Pancreas (tissue), 10 donors: ENCODE measurements at places on chromosomes 2 and 18. TPM values are rescaled to one million over a fixed set of nuclear protein-coding genes. Genes with fewer than 3 reads are reported as not detected.
A peak's percentile ranks its signal among the peaks of the same experiment; 100 is the strongest.

DNA sequence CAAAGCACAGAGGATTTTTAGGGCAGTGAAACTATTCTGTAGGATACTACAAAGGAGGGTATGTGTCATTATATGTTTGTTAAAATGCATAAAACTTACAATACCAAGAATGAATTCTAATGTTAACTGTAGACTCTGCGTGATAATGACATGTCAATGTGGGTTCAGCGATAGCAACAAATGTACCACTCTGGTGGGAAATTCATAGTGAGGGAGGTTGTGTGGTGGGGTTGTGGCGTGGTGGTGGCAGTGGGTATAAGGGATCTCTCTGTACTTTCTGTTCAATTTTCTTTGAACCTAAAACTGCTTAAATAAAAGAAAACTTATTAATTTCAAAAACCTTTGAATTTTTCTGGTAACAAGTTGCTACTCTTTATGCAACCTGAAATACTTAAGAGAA lies 99.3 kb upstream of the SLC38A11 start:
- DNase-seq, result no peak
- no peak overlapping the region for H3K4me3 ChIP-seq
- peaks cover 4% of the 10 kb centered on the region for H3K4me1 ChIP-seq
- no peak overlapping the region for H3K27ac ChIP-seq
- no peaks in the 10 kb centered on the region for H3K27me3 ChIP-seq

- peaks cover 13% of the 10 kb centered on the region for H3K36me3 ChIP-seq
- H3K27ac ChIP-seq, result no peak overlapping the region
- DNase-seq, result no peak
These were observed 3.3 kb downstream of the AGBL5 start for GRCh38 chr2:27054721-27055120.

The ZBTB14 gene
- 3.6 TPM for polyA plus RNA-seq

The LOXHD1 gene
- polyA plus RNA-seq, result 0.12 TPM

GRCh38 chr2:229252996-229253395 lies 18.1 kb downstream of the PID1 start:
- H3K4me1 ChIP-seq, result no peaks in the 10 kb centered on the region
- no peaks in the 10 kb centered on the region for H3K36me3 ChIP-seq
- no peak overlapping the region for H3K27ac ChIP-seq
- DNase-seq, result no peak
- no peak overlapping the region for H3K4me3 ChIP-seq

The TMEM247 gene
- polyA plus RNA-seq, result not detected

The UGT1A10 gene
- polyA plus RNA-seq, result not detected

DNA sequence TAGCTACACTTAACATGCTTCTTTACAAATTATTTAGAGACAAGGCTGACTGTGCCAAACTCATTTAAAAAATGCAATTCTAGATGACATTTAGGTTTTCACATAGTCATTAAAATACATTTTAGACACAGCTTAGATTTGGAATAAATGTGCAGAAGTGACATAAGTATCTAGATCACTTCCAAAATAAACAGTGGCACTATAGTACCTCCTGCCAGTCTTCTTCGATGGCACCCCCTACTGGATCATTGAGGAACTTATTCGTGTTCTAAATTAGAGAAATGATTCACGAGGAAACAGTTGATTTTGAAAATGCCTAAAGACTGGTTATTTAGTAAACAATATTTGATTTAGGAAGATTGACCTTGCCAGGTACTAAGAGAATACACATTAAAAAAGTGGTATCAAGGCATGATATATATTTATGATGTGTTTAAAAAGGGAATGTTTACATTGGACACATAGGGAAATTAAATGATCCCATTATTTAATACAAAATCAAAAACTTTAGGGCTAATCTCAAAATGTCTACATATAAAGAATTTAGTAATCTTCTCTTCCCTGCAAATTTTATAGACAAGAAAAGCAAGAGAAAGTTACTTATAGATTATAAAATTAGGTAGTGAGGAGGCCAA lies 323.9 kb downstream of the XIRP2 start:
- peaks cover 6% of the 10 kb centered on the region for H3K4me1 ChIP-seq
- DNase-seq, result peak; percentile 56
- no peak overlapping the region for H3K27ac ChIP-seq
- H3K27me3 ChIP-seq, result no peaks in the 10 kb centered on the region
- no peak overlapping the region for H3K4me3 ChIP-seq

The ELP2 gene
- polyA plus RNA-seq, result 73.3 TPM

DNA sequence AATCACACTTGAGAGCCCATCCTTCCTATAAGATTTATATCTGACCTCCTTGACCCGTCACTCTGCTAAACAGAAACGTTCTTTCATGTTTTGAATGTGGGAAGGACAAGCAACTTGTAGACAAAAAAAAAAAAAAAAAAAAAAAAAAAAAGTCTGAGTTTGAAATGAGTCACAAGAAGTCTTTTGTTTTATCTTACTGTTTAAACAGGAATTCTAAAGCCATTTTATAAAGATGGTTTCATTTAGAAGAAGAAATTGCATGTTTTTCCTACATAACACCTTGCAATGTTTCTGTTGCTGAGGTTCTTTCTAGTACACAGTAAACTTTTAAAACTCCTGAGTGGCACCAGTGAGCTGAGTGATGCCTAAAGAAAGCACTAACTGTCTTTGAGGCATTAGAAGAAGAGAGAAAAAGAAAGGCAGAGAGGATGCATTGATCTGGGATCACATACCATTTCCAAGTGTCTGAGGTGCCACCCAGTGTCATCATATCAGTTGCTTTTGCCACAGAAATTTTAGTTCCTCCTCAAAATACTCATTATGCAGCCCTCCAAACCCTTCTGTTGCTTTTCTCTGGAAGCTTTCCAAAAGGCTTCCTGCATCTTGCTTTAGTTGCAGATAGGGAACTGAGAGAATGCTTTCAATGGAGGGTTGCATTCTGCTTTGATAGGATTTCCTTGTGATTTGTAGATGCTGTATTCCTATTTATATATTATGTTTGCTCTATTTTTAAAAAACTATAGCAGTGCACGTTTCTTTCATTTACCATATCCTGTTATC lies 69.1 kb downstream of the ACVR2A start:
- peaks cover 10% of the 10 kb centered on the region for H3K4me1 ChIP-seq
- H3K27ac ChIP-seq, result no peak overlapping the region
- no peaks in the 10 kb centered on the region for H3K27me3 ChIP-seq
- no peaks in the 10 kb centered on the region for H3K36me3 ChIP-seq
- no peak for DNase-seq

DNA sequence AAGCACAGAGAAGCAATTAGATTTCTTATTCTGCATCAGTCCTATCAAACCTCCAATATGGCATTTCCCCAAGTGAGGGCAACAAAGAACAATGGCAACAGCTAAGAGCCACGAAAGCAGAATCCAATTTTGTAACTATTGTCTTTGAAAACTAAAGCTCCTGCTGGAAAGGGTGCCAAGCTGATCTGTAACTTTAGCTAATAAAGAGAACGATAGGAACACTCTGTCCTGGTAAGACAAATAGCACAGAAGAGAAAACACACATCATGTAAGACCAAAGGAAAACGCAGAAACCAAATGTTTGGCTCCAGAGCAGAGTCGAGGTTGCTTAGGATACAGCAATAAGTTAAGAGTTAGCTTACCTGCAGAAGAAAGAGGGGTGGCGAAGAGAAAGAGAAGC lies 160.5 kb downstream of the STK39 start:
- no peaks in the 10 kb centered on the region for H3K36me3 ChIP-seq
- no peaks in the 10 kb centered on the region for H3K4me1 ChIP-seq
- no peaks in the 10 kb centered on the region for H3K27me3 ChIP-seq
- no peak for DNase-seq

DNA sequence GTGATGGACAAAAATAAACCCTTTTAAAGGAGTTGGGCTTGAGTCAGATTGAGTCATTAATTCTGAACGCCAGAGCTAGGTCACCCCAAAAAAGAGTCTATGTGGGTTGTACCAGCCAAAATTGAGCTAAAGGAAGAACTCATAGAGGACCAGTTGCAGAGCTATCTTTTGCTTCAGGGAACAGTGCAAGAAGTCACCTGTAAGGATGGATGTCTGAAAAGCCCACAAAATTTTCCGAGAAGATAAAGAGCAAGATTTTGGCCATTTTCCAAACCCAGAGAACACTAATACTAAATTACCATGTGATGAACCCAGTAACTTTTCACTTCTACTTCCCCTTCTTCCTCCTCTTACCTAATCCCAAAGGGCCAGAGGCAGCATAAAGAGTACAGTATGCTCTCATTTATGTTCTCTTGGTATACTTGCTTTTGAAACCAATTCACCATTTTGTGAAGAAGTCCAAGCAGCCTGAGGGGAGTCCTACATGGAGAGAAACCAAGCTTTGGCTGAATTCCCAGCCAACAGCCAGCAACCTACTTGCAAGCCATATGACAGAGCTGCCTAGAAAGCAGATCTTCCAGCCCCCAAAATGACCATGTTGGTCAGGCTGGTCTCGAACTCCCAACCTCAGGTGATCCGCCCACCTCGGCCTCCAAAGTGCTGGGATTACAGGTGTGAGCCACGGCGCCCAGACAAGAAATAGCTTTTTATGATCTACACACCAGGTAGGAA lies 551.7 kb downstream of the SATB2 start:
- H3K4me1 ChIP-seq, result no peaks in the 10 kb centered on the region
- no peak overlapping the region for H3K4me3 ChIP-seq
- H3K36me3 ChIP-seq, result no peaks in the 10 kb centered on the region
- H3K27ac ChIP-seq, result no peak overlapping the region
- no peaks in the 10 kb centered on the region for H3K27me3 ChIP-seq

DNA sequence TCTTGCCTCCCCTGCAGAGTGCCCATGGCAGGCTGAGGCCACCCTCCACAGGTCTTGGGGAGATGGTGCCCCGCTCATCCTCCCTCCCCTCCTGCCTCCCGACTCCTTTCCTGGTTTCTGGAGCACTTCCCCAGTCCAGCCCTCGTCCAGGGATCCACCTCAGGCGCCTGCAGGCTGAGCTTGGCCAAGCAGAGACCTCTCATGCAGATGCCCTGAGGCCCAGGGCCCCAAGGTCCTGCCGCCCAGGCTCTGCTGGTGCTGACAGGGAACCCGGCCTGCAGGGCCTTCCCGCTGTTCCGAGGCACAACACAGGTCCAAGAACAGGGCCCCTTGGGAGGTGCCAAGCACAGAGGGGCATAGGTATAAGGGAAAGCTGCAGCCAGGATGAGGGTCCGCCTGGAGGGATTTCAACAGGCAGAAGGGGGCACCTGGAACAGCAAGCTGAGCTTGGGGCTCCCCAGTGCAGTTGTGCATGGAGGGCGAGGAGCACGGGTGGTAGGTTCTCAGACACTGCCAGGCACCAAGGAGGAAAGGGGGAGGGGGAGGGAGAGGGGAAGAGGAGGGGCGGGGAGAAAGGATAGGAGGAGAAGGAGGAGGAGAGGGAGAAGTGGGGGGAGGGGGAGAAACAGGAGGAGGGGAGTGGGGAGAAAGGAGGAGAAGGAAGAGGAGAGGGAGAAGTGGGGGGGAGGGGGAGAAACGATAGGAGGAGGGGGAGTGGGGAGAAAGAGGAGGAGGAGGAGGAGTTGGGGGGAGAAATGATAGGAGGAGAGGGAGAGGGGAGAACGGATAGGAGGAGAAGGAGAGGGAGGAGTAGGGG lies 1.2 kb upstream of the ANO7 start:
- no peak overlapping the region for H3K27ac ChIP-seq
- H3K27me3 ChIP-seq, result no peaks in the 10 kb centered on the region
- no peaks in the 10 kb centered on the region for H3K4me1 ChIP-seq

GRCh38 chr2:118312969-118313756 lies 224.9 kb downstream of the INSIG2 start:
- no peak overlapping the region for H3K4me3 ChIP-seq
- DNase-seq, result no peak
- H3K27me3 ChIP-seq, result no peaks in the 10 kb centered on the region

DNA sequence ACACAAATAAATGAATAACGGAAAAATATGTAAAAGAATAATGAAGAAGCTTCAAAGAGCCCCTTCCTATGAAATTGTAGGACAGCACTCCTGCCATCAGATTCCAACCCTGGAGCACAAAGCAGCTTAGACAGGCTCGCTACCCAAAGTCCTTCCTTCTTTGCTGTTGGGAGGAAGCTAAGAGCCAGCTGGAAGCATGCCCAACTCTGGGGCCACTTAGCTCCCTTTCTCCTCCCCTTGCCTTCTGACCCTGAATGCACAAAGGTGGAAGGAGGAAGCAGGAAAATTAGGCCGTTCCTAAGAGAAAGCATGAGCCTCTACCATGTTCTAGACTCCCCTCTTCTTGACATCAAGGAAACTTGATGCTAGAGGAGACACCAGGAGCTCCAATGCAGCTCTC lies 700.8 kb downstream of the RNF144A start:
- no peaks in the 10 kb centered on the region for H3K27me3 ChIP-seq
- H3K27ac ChIP-seq, result no peak overlapping the region
- H3K4me1 ChIP-seq, result no peaks in the 10 kb centered on the region

GRCh38 chr18:60554967-60555366 lies 182.4 kb upstream of the MC4R start:
- H3K36me3 ChIP-seq, result no peaks in the 10 kb centered on the region
- H3K4me3 ChIP-seq, result no peak overlapping the region
- H3K27me3 ChIP-seq, result no peaks in the 10 kb centered on the region
- no peak overlapping the region for H3K27ac ChIP-seq
- peak; percentile 40 for DNase-seq

DNA sequence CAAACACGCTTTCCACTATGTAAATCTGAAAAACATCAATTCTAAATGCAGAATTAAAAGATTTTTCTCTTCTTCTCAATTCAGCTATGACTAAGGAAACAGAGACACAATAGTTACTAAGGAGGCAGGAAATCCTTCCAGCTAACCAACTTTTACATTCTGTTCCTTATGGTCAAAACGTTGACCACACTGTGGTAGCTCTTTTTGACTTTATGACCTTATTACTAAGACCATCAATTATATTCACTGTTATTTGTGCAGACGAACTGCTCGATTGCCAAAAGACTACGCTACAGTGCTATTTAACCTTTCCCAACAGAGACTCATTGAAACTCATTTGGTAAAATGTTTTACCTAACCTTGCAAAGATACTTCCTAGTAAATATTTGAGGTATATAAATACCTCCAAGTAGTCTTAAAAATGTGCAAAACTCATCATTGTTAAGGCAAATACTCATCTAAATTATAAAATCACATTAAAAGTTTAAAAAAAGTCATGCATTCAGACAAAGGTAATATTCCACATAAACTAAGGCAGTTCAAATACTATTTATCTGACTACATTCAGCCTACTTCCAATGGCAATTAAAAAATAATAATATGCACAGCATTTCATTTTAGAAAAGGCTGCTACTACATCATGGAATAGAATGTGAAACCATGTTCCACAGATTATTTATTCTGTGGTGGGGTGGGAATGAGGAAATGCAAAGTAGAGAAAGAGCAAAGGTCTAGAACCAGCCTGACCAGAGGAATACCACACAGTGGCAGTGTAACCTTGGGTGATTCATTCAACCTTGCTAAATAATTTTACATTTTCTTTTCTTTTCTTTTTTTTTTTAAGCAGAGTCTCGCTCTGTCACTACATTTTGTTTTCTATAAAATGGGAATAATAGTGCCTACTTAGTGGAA lies 139.9 kb downstream of the THADA start:
- H3K36me3 ChIP-seq, result no peaks in the 10 kb centered on the region
- DNase-seq, result no peak
- peaks cover 5% of the 10 kb centered on the region for H3K4me1 ChIP-seq

The CLIP4 gene
- 6.3 TPM for polyA plus RNA-seq

The COBLL1 gene
- 18.6 TPM for polyA plus RNA-seq

GRCh38 chr18:75173125-75173432 lies 35.9 kb downstream of the PTGR3 start:
- H3K27me3 ChIP-seq, result no peaks in the 10 kb centered on the region
- no peak overlapping the region for H3K27ac ChIP-seq
- no peak overlapping the region for H3K4me3 ChIP-seq
- no peak for DNase-seq
- H3K36me3 ChIP-seq, result no peaks in the 10 kb centered on the region
- H3K4me1 ChIP-seq, result no peaks in the 10 kb centered on the region
